RWPE2 (cell line): ENCODE measurements at places on chromosomes 7 and 10.

DNA sequence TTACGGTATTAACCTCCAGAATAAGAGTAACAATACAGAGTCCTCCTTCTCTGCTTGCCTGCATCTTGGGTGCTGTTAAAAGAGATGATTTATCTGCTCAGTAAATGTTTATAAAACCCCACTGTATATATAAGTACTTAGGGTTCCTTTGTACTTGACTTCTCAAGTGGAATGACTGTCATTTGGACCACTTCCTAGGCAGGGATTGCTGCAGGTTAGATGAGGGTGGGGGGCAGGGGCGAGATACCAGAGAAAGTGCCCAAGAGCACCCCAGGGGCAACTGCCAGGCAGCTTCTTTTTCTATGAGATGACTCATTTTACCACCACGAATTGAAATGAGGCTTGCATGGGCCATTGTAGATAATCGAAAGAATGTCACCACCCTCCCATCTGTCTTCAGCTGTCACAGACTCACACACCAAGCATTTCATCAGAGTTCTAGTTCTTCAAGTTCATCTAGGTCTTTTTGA is 421.9 kb upstream of the GALNT17 start:
- H3K4me3 ChIP-seq, result no peak overlapping the region
- no peaks in the 10 kb centered on the region for H3K4me1 ChIP-seq
- no peak for DNase-seq
- H3K27ac ChIP-seq, result peak overlapping the region; percentile 37
- no peaks in the 10 kb centered on the region for H3K27me3 ChIP-seq

GRCh38 chr7:88357294-88357693 is 50.6 kb upstream of the STEAP4 start:
- no peaks in the 10 kb centered on the region for H3K4me1 ChIP-seq
- H3K36me3 ChIP-seq, result no peaks in the 10 kb centered on the region
- DNase-seq, result no peak
- H3K27me3 ChIP-seq, result no peaks in the 10 kb centered on the region

DNA sequence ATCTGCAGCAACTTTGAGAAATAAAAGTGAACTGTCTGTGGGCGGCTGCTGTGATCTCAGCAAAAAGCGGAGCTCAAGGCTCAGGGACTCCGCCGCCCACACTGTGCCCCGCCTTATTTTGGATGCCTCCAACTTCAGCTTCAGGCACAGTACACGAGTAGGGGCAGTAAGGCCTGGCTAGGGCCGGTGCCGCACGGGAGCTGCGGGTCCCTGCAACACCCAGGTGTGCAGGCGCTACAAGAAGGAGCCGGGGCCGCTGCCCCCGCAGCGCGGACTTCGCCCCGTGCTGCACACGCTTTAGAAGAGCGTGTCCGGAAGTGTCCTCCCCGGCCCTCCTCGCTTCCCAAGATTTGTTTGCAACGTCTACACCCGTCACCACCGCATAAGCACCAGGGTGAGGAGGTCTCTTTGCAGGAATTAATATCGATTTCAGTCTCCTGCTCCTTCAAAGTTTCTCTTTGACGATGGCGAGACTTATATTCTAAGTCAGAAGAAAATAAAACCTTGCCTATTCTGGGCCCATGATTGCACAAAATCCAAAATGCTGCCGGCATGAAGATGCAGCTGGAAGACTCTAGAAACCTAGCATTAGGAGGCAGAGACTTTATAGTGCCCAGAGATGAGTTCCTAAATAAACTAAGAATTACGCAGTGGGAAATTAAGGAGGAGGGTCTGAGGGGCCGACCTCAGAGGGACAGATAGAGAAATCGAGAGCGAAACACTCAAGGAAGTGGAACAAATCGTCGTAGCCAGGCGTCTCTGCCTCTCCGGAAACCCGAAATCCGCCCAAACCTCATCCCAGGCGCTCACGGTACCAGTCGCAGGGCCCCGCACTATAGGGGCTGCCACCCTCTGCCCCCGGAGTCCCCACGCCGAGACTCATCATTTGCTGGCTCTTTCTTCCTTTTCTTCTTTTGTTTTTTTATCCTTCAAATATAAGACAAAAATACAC is 6.4 kb downstream of the VAX1 start:
- no peaks in the 10 kb centered on the region for H3K36me3 ChIP-seq
- peaks cover 95% of the 10 kb centered on the region for H3K27me3 ChIP-seq
- H3K27ac ChIP-seq, result no peak overlapping the region
- no peak overlapping the region for H3K4me3 ChIP-seq
- DNase-seq, result no peak

DNA sequence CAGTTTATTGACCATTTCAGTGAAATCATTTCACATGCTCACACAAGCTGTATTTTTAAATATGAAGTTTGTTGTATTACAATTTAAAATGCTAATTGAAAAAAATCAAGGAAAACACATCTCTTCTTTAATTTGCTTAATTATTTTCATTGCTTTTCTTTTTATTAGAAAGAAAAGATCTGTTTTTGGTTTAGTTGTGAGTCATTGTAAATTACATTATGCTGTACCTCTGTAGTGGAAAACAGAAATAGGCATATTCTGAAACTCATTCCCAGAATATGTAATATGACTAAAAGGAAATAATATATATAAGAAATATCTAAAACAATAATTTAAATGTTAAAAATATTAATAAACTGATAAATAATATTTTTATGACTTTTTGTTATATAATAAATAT is 161.9 kb downstream of the HGF start:
- H3K4me1 ChIP-seq, result peaks cover 6% of the 10 kb centered on the region
- H3K4me3 ChIP-seq, result no peak overlapping the region
- no peaks in the 10 kb centered on the region for H3K36me3 ChIP-seq
- no peak overlapping the region for H3K27ac ChIP-seq
- DNase-seq, result no peak

DNA sequence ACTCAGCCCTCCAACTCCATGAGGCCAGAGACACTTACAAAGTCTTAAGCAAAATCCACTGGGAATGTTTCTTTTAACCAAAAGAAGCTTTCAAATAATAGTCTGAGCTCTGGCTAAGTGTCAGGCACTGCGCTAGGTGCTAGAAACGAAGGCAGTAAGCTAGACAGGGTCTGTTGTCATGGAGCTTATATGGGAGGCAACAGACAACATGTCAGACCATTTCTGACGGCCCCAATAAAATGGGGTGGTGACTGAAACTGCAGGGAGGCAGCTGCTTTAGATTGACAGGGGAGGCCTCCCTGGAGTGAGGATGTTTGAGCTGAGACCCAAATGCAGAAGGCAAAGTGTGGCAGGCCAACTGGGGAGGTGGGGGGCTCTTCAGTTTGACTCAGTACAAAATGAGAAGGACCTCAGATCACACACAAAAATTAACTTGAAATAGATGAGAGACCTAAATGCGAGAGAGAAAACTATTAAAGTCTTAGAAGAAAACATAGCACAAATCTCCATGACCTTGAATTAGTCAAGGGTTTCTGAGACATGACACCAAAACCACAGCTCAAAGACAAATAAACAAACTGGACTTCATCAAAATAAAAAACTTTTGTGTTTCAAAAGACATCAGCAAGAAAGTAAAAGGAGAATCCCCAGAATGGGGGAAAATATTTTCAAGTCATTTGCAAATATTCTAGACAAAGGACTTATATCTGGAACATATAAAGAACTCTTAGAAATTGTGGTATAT is 40.6 kb downstream of the SH3PXD2A start:
- peaks cover 31% of the 10 kb centered on the region for H3K36me3 ChIP-seq
- DNase-seq, result no peak
- H3K27me3 ChIP-seq, result no peaks in the 10 kb centered on the region

GRCh38 chr7:23105086-23105643 is 420 bp upstream of the KLHL7 start:
- H3K27me3 ChIP-seq, result no peaks in the 10 kb centered on the region
- no peak for DNase-seq
- H3K36me3 ChIP-seq, result no peaks in the 10 kb centered on the region
- peak overlapping the region; percentile 94 for H3K4me3 ChIP-seq
- H3K4me1 ChIP-seq, result no peaks in the 10 kb centered on the region
- H3K27ac ChIP-seq, result peak overlapping the region; percentile 63

DNA sequence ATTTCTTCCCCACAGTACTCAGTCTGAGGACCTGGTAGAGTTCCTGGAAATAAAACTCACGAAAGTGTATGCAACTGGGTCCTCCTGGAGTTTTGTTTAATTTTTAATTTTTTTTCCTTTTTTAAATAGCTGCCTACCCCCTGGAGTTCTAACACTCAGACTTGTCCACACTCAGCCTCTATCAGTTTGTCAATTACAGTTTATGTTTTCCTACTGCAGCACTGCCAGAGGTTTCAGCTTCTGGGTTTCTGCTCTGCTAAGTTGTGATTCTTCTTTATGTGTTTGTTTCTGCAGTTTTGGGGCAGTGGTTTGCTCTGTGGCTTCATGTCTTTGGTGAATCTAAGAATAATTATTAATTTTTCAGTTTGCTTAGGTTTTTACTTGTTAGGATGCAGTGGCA is 59.2 kb downstream of the TBC1D12 start:
- H3K4me1 ChIP-seq, result no peaks in the 10 kb centered on the region
- H3K27me3 ChIP-seq, result no peaks in the 10 kb centered on the region
- no peak for DNase-seq
- H3K27ac ChIP-seq, result no peak overlapping the region
